ENCODE measurements at places on chromosomes 5 and 9. TPM values are rescaled to one million over a fixed set of nuclear protein-coding genes. Genes with fewer than 3 reads are reported as not detected.
A peak's percentile ranks its signal among the peaks of the same experiment; 100 is the strongest.

DNA sequence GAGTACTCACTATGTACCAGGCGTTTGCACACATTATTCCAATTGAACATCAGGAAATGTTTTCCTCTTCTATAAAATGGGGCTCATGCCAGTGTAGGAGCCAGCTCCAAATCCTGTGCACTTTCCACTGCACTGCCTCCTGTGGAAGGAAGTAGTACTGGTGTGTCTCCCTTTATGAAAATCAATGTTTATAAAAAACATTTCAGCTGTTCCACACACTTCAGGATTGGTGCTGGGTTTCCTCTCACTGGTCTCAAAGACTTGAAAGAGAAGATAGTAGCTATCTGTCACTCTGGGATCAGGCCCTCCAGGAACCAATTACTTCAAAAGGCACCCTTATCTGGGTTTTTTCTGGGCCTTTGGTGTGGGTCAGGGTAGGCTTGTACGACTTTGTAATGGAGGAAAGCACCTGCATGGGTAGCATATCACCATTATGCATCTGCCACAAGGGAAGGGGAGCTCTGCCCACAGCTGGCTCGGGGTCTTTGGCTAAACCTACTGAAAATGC is 32.5 kb downstream of the RAB14 start:
- no peak for DNase-seq

TAF7 gene
- 53.8 TPM for total RNA-seq

- DNase-seq, result no peak
These were observed 79.8 kb upstream of the PAPPA start for GRCh38 chr9:116073826-116074225.

PFN3 gene
- total RNA-seq, result not detected

- DNase-seq, result no peak
These were observed 23.9 kb downstream of the ERGIC1 start for GRCh38 chr5:172857982-172858381.

LHX3 gene
- total RNA-seq, result not detected

DNA sequence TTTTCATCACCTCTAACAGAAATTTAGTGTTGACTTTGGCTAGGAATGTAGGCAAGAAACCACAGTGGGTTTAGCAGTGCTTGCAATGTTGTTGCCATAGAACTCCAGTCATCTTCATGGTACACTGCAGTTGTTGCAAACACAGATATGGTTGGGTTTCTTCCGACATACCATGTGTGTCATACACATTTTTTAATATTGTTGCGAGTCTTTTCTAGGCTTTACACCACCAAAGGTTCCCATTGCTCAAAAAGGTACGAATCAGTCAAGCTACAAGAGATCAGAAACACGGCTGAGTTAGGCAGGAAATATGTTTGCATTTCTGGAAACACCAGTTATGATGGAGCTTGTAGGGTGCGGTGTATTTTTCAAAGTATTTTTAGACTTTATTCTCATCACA is 172.4 kb downstream of the SYK start:
- DNase-seq, result no peak

DNA sequence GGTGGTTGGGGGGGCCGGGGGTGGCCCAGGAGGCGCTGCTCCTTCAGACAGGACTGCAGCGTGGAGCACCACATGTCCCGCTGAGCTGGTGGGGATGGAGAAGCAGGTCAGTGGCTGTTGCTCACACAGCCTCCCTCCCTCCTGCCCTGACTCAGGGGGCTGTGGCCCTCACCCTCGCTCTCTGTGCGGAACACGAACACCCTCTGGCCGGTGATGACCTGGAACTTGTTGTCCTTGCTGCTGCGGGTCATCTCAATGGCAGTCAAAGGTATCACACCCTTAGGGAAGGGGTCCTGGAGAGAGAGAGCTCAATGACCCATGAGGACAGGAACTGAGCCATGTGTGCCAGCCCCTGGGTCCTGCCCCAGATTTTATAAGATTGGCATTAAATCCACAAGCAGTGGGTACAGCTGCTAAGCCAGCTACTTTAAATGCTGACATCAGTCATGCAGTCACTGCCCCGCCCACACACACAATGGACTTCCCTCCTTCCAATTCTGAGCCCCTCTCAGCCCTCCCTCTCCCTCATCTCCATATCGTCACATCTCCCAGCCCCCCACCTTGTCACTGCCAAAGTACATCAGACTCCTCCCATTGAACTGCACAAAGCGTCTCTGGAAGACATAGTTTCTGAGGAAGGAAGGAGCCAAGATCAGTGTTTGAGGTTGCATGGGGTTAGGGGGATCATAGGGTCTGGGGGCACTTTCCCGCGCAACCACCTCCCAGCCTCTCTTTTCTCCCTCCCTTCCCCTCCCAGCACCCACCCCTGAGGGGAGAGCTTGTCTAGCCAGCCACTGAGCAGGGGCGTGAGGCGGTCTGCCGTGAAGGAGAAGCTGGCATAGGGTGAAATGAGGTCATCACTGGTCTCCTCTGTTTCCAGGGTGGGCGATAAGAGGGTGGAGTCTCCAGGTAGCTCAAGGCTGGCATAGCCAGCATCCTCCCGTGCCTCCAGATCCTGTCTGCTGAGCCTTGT is 8.9 kb downstream of the ARAP3 start:
- no peak for DNase-seq

DNA sequence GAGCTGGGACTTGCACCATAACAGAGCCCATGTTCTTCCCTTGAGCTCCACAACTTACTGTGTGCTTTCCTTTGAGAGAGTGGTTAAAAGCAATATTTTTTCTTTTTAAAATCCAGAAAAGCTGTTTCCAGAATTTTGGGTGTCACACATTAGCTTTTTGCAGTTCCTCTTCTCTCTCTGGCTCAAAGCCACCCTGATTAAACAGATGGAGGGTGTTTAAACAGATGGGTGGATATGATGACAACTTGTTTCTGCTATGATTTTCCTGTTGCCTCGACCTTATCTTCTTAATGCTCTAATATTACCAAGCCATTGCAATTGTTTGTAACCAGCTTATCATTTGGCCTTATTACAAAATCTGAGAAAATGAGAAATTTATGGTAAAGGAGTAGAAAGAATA is 22.9 kb upstream of the CFAP95 start:
- DNase-seq, result no peak

DNA sequence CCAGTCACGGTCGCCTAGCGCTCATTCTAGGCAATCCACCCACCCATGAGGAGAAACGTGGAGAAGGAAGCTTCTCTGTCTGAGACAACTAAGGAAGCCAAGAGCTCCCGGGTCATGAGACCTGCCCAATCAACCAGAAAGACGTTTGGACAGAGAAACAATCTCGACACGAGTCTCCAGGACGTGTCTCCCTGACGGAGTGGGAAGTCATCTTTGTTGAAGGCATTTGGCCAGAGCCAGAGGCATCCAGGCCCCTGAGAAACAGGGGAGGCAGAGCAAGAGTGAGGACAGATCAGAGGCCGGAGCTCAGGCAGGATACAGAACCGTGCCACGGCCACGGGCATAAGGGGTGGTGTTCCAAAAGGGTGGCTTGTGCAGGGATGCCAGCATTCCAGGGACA is 479.0 kb downstream of the SPATA31A7 start:
- peak; percentile 81 for DNase-seq

GRCh38 chr9:136799079-136799853 is 3.1 kb downstream of the CCDC183 start:
- DNase-seq, result peak; percentile 80

DNA sequence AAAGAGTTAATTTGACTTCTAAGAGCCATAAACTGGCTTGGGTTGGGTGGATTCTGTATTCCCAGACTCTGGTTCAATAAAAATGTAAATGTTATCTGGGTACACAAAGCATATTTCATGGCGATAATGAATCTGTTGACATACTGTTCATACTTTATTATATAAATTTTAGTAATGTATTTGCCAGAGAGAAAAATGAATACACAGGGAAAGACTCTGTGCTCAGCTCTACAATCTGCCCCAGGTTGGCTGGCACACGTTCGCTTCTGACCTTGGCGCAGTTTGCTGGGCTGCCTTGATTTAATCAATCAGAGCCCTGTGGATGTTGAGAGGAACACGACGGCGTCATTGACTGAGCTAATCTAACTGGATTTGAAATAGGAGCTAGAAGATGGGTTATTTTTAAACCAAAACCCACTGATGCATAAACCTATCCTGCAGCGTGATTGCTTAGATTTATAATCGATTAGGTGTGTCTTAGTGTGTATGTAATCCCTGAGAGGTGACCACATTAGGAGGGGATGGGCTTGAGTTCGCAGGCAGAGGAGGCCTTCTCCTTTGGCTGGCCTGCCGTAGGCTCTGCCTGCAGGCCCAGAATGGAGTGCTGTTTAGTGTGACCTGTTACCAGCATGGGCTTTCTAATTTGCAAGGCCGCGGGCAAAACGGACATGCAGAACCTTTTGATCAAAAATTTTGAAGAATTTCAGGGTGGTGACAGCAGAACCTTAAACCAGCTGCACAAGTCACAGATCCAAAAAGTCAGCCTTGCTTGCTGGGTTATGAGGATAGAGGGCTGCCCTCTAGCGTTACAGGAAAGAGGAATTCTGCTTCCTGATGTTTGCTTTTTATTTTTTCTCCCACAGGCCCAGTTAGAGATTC is 3.9 kb upstream of the ADCY2 start:
- DNase-seq, result no peak

OLFML2A gene
- total RNA-seq, result 39.3 TPM

- DNase-seq, result no peak
These were observed 66.4 kb downstream of the ZNF354C start for GRCh38 chr5:179126506-179126991.

- no peak for DNase-seq
These were observed 50.3 kb downstream of the MOCS2 start for GRCh38 chr5:53059281-53059680.

DNA sequence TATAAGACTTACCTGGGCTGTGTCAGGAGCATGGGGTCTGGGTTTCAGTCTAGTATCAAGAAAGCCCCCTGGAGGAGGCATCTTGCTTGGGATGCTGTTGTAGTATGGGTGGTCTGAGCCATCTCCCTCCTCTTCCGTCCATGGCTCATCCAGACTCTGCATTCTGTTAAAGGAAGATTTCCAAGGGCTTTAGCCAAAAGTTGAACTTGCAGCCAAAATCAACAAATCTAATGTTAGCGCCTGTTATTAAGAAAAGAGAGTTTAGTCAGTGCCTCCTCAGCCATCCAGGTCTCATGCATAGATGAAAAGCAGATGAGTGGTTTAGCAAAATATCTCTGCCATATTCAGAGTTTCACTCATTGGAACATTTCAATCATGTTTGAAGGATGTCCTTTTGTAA is 55.6 kb downstream of the S1PR3 start:
- DNase-seq, result peak; percentile 34

- no peak for DNase-seq
These were observed 161.4 kb upstream of the FBXL7 start for GRCh38 chr5:15338546-15338945.

DNA sequence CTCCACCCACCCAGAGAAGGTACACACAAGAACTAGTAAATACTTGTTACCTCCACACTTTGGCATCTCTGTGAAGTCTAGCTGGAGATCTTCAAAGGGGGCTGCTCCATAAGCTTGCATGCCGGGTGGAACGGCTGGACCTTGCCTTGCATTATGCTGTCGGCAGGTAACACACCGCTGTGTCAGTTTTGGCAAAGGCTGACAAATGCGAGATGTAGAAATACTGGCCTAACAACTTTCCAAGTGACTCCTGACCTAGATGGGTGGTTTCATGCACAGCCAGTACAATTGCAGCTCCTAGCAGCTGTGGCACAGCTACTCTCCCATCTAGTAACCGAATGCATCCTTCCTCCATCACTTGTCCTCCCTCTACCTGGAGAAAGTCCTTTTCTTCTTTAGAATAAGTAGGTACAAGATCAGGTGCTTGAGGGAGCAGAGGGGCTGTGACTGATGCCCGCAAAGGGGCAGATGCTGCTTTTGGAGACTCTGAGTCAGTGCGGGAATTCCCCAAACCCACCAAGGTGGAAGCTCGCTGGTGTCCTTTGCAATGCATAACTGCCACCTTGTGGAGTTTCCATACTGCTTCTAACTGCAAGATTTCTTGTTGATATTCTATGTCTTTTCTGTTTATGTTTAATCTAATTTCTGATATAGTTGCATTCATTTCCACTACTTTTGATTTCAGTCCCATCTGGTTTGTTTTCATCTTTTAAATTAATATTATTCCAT is 78.4 kb downstream of the TMEM161B start:
- DNase-seq, result no peak

FXN gene
- 11.8 TPM for total RNA-seq

Measured in vagina (tissue), 2 donors.